NCI-H510A treated with DMSO at 0.1 percent for 48 hours (cell line): ENCODE measurements at places on chromosomes 1 and 21.

GRCh38 chr1:57376041-57376440, 47.8 kb downstream of the DAB1 start:
- no peak for DNase-seq

- no peak for DNase-seq
Measured at GRCh38 chr1:230568676-230569075, 73.6 kb upstream of the COG2 start.

GRCh38 chr1:65872301-65872700, 79.6 kb downstream of the PDE4B start:
- DNase-seq: no peak

- no peak for DNase-seq
Measured at GRCh38 chr1:818618-819291, 105.0 kb upstream of the SAMD11 start.
